NCI-H446 treated with DMSO at 0.1 percent for 48 hours (cell line): ENCODE measurements at places on chromosomes 6 and 20.

DNA sequence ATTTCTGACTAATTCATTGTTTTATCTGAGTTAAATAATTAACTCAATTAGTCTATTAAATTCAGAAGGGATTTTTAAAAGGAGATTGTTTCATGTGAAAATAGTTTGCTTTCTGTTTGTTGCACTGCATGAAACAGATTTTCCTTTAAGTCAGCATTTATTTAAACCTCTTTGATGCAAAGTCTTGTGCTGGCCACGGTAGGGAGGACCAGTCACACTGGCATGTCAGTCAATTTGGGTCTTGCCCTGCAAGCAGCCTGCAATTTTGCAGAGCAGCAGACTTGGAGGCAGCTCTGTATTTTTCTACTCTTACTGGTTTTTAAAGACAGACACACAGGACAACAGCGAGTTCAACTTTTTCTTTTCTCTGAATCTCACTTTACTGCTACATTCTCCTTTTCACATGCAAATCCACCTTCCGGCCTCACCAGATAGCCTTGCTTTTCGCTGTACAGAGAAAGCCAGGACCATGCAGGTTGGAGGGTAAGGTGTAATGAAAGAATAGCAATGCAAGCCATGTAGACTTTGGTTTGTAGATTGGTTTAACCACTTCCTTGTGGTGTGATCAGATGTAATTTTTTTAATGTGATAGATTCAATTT is 689.9 kb upstream of the AGPAT4 start:
- DNase-seq, result no peak

DNA sequence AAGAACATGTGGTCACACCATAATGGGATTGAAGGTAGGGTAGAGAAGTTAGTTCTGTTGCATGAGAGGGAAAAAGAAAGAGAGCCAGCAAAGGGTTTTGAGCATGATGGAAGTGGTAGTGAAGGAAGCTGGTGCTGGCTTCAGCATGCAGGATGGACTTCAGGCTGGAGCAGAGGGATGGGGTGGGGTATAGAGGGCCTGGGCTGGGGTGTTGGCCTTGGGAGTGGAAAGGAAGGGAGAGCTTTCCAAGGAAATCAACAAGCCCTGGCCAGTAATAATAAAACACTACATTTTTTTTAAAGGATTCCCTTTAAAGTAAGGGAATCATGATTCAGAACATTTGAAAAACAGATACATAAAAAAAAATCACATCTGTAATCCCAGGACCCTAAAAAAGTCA is 61.2 kb downstream of the LAMA4 start:
- DNase-seq, result no peak

GRCh38 chr6:26554697-26555504 is 16.7 kb downstream of the HMGN4 start:
- DNase-seq, result peak; percentile 29

DNA sequence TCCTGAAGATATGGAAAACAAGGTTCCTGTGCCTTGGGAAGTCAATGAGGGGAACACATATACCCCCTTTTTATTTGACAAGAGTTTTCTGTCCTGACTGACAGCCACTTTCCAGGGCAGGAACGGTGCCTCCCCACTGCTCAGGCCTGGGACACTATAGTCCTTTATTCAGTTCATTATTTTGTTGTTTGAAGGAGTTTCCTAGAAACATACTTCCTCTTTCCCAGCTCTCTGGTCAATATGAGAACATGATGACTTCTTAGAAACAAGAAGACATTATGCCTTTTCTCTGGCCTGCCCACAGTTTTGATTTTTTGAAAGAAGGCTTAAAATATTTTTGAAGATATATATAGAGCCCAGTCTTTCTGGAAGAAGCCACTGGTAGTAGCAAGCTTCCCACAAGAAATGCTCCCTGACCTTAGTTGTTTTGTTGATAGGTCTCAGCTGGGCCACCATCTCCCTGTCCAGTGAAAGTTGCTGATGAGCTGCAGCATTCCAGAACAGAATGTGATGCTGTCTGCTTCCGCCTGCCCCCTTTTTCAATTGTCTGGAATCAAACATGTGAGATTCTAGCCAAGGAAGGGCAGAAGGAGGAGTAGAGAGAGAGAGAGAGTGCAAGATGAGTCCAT is 350.0 kb upstream of the PRND start:
- DNase-seq, result no peak

DNA sequence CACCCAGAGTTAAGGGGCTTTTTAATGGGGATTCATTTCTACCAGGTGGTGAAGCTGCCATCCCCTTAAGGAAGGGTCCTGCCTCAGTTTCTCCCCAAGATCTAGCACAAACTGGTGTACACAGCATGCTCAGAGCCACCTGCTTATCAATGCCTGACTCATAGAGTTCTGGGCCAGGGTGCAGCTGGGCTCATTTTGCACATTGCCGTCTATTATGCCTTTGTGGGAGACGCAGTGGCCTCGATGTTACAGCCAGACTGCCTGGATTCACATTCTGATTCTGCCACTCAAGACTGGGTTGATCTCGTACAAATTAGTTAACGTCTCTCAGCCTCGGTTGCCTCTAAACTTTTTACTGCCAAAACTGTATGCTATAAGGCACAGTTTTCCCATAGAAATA is 365.7 kb downstream of the ZFAND3 start:
- no peak for DNase-seq

DNA sequence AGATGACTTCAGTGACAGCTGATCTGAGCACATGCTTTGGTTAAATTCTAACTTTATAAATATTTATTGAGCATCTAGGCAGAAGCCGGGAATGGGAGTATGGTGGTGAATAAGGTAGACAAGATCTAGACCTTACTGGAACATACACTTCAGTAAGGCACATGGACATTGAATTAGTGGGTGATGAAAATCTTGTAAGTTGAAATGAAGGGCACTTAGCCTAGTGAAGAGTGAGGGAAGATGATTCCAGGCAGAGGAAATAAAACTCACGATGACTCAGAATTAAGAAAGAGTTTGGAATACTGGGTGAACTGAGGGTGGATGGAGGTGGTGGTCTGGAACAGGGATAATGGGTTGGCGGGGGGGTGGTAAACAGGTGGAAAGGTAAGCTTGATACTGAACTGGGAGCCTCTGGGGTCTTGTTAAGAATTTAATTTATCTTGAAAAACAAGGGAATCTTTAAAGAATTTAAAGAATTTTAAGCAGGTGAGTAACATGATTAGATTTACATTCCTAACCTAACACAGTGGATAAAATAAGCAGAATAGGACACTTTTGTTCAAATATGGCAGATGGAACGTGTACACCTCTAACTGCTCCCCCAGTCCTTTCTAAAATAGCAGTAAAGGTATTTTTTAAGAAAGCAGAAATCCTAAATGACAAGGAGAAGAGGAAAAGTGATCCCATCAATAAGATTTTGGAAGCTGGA is 75.2 kb upstream of the ARHGAP18 start:
- no peak for DNase-seq

- DNase-seq, result no peak
Measured at GRCh38 chr6:42498473-42499128, 46.9 kb upstream of the TRERF1 start.

- DNase-seq, result no peak
Measured at GRCh38 chr6:148221196-148221979, 121.2 kb upstream of the SASH1 start.

GRCh38 chr20:38218566-38218885 is 42.0 kb downstream of the KIAA1755 start:
- DNase-seq, result no peak

- DNase-seq, result no peak
Measured at GRCh38 chr6:5529733-5530132, 268.4 kb downstream of the FARS2 start.

DNA sequence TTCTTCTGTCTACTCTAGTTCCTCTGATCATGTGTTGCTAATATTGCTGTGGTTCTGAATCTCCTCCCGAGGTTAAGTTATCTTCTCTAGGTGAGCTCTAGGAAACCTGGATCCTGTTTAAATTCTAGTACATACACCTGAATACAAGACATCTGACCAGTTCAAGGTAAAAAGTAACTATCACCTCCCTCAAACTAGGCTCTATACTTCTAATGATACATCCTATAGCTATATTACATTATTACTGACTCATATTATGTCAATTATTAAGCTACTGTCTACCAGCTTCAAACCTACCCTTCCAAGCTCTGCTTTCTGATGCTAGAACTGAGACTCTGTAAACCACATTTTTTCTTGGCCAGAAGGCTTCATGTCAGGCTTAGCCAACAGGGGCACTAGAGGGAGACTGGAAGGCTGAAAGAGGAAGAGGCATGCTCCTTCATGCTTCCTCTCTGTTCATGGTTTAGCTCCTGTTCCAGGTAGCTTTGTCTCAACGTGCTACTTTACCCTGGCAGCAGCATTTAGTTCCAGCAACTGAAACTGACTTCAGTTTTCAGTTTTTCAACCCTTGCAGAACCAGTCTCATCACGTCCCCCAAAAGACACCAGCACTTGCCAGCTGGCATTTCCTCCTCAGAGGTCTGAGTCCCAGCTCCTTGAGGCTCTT is 148.4 kb upstream of the TOP1 start:
- DNase-seq, result no peak

DNA sequence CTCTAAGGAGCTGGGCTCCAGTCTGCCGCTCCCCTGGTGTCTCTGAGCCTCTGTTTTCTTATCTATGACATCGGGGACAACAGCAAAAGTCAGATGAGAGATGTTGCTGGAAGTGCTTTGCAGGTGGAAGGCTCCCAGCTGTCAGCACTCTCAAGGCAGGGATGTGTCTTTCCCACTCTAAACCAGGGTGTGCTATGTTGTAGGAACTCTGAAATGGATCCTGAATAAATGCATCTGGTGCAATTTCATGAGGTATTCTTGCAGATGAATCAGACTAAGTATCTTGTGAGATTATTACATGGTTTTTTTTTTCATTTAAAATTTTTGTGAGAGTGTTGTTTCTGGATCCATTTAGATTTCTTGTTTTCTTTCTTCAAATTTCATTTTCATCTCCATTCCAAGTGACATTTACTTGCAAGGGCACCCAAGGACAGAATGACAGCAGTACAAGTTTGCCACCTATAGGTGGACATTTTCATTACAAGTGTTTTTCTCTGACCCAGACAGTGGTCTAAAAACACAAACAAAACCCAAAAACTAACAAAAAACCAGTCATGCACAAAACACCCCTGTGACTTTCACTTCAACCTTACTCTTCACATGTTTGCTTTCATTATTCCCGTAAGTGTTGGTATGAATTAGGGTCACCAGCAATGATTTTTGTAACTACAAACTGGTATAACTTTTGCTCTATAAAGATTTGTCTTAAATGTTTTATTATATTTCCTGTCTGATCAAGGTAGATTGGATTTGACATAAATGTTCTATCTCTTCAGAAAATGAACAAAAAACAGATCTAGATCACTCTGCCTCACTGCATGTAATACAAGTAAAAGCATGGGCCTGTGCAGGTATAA is 14.7 kb upstream of the SIM1 start:
- DNase-seq, result peak; percentile 6

GRCh38 chr6:135904666-135905065 is 53.2 kb downstream of the PDE7B start:
- DNase-seq, result no peak

GRCh38 chr6:32224696-32225095 is 829 bp upstream of the NOTCH4 start:
- DNase-seq, result no peak

GRCh38 chr6:116206231-116206903 is 47.5 kb downstream of the TSPYL4 start:
- no peak for DNase-seq

- DNase-seq, result no peak
Measured at GRCh38 chr6:72458521-72458920, 163.3 kb upstream of the KCNQ5 start.

DNA sequence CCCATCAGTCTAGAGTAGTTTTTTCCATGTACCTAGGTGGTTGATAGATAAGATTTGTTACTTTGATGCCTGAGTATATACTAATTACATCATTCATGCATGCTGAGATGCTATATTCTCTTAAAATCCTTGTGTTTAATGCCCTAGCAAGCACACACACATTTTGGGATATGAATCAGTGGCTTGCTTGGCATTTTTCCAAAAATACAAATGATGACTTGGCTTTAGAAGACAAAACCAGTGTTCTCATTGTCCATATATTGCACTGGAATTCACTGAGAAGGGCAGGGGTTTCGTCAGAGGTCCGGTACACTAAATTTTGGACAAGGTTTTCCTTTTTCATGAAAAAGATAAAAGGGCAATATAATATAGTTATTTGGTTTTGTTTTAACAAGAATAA is 24.9 kb downstream of the GTPBP2 start:
- no peak for DNase-seq

DNA sequence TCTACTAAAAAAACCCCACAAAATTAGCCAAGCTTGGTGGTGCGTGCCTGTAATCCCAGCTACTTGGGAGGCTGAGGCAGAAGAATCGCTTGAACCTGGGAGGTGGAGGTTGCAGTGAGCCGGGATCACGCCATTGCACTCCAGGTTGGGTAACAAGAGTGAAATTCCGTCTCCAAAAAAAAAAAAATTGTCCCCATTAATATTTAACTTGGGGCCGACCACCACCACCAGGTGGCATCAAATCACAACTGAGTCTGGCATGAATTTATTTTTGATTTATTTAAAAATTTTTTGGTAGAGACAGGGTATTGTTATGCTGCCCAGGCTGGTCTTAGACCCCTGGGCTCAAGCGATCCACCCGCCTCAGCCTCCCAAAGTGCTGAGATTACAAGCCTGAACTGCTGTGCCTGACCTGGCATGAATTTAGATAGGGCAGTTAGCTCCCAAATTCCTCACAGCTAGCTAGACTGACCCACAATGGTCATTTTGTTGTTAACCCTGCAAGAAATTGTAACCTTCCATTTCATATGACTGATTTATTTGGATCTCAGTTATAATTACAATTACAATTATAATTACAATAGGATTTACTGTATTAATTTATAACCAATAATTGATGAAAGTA is 17.1 kb upstream of the BEND3 start:
- no peak for DNase-seq

GRCh38 chr20:46959081-46959692 is 64.5 kb downstream of the EYA2 start:
- DNase-seq, result peak; percentile 4

- peak; percentile 17 for DNase-seq
Measured at GRCh38 chr20:34604980-34605788, 46.7 kb downstream of the MAP1LC3A start.

DNA sequence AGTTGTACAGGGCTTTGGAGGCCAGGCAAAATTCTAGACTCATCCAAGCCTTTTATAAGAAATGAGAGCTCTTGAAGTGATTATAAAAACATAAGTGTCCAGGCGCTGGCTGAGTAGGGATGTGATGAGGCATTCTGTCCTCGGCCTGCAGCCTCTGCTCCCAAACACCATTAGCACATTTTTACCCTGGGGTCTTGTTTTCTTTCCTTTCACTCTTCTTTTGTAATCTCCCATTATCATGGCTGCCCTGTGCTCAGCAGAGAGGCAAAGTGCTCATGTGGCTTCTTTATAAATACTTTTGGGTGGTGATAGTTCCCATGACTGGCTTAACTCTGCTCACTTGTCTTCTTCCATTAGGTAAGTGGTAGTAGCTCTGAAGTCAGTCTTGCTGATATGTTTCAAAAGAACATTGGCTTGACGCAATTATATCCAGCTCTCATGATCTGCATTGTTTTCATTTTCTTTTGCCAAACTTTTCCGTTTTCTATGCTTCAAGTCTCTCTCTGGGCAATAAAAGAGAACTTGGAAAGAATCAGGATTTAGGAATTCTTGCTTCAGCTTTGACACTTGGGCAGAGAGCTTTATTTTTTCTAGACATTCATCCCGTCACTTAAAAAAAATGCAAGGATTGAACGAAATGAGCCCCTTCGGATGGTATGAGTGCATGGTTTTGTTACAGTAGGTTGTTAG is 61.1 kb downstream of the CAP2 start:
- DNase-seq, result no peak
